HCT116 (cell line): ENCODE measurements at places on chromosomes 4 and X. TPM values are rescaled to one million over a fixed set of nuclear protein-coding genes. Genes with fewer than 3 reads are reported as not detected.

DNA sequence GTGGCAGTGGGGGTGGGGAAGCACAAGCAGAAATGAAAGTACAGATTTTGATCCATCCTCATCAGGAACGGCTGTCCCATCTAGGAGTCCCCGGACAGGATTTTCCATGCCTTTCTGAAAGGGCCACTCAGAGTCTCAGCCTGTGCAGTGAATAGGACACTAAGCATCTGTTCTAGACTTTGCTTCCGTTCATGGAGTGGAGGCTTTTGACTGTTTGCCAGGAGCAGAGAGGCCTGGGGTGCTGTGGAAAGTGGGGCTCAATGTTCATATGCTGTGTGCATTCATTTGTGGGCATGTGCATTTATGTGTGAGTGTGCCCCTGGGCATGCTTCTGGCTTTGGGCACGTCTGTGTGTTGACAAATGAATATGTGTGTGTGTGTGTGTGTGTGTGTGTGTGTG, 25.6 kb upstream of the MAMLD1 start:
- H3K27ac ChIP-seq = no peak overlapping the region
- DNase-seq = no peak
- no peaks in the 10 kb centered on the region for H3K36me3 ChIP-seq
- no peaks in the 10 kb centered on the region for H3K27me3 ChIP-seq
- H3K4me3 ChIP-seq = no peak overlapping the region
- no peaks in the 10 kb centered on the region for H3K4me1 ChIP-seq

- H3K36me3 ChIP-seq = no peaks in the 10 kb centered on the region
- no peaks in the 10 kb centered on the region for H3K4me1 ChIP-seq
- DNase-seq = no peak
- H3K27me3 ChIP-seq = peaks cover 23% of the 10 kb centered on the region; the same call in 1 of the 2 replicates
- no peak overlapping the region for H3K4me3 ChIP-seq
- H3K27ac ChIP-seq = no peak overlapping the region
Observed at GRCh38 chr4:27288496-27288895, 427.9 kb downstream of the STIM2 start.

GRCh38 chr4:19158107-19158809, 1093.4 kb upstream of the SLIT2 start:
- no peaks in the 10 kb centered on the region for H3K36me3 ChIP-seq
- no peaks in the 10 kb centered on the region for H3K4me1 ChIP-seq
- no peak overlapping the region for H3K4me3 ChIP-seq

DNA sequence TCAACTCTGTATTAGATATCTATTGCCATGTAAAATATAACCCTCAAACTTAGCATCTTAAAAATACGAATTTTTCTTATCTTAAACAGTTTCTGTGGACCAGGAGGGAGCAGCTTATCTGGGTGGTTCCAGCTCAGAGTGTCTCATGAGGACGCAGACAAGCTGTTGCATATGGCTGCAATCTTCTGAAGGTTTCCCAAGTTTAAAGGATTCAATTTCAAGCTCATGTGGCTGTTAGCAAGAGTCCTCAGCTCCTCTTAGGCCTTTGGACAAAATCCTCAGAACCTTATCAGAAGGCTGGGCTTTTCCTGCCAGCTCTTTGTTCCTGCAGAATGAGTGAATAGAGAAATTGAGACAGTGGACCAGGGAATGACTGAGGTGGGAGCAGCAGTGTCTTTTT, 2.8 kb upstream of the CTSO start:
- no peak overlapping the region for H3K4me3 ChIP-seq
- H3K27me3 ChIP-seq = no peaks in the 10 kb centered on the region
- H3K36me3 ChIP-seq = no peaks in the 10 kb centered on the region
- no peaks in the 10 kb centered on the region for H3K4me1 ChIP-seq

DNA sequence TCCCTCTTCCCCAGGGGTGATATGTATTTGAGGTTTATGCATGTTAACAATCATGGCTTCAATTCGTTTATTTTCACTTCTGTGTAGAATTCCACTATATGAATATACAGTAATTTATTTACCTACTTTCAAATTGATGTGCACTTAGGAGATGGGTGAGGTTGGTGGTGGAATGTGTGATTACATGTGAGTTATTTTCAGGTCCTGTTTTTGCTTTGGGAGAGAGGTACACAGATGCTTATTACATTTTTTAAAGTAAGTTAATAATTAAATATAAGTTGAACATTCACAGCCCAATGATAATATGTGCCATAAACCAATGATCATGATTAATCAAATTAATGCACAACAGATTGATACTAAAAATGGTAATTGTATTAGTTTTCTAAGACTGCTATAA, 79.5 kb downstream of the SPRY1 start:
- no peak overlapping the region for H3K27ac ChIP-seq
- H3K4me1 ChIP-seq = peaks cover 28% of the 10 kb centered on the region
- H3K4me3 ChIP-seq = no peak overlapping the region
- DNase-seq = no peak
- no peaks in the 10 kb centered on the region for H3K36me3 ChIP-seq

Gene NEIL3
- total RNA-seq = 18.1 TPM

Gene LPAR4
- not detected for total RNA-seq

Gene CPEB2
- total RNA-seq = 1.3 TPM

Gene ADH7
- not detected for total RNA-seq

DNA sequence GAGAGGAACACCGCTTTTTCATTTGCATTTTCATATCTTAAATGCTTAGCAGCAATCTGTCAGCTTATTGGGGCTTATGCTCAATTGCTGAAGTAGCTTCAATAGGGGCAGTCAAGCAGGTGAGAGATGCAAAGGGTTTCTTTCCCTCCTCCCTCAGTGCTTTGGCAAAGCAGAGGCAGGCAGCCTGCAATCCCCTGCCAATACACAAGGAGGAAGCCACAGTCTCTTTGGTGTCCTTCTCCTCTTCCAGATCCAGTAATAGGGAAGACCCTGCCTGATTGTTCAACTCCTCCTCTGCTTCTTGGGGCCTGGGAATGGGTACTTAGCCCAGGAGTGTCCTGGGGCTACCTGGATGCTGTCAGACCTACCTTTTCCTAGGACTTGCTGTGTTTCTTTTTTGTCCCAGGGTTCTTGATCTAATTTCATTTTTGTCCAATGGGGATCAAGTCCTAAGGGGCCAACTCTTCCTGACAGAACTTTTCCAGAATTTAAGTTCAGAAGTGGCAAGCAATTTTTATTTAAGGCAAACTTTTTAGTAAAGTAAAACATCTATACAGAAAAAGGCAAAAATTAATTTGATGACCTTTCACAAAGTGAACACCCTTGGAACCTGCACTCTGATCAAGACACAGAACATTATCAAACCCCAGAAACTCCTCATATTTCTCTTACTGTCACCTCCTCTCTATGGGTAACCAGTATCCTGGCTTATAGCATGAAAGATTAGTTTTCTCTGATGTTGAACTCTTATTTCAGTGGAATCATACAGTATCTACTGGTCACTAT, 260.3 kb downstream of the PPP3CA start:
- H3K4me3 ChIP-seq = no peak overlapping the region
- no peaks in the 10 kb centered on the region for H3K36me3 ChIP-seq
- peaks cover 18% of the 10 kb centered on the region; the same call in 1 of the 2 replicates for H3K4me1 ChIP-seq
- no peak for DNase-seq
- no peaks in the 10 kb centered on the region for H3K27me3 ChIP-seq

Gene GRIA3
- total RNA-seq = not detected

DNA sequence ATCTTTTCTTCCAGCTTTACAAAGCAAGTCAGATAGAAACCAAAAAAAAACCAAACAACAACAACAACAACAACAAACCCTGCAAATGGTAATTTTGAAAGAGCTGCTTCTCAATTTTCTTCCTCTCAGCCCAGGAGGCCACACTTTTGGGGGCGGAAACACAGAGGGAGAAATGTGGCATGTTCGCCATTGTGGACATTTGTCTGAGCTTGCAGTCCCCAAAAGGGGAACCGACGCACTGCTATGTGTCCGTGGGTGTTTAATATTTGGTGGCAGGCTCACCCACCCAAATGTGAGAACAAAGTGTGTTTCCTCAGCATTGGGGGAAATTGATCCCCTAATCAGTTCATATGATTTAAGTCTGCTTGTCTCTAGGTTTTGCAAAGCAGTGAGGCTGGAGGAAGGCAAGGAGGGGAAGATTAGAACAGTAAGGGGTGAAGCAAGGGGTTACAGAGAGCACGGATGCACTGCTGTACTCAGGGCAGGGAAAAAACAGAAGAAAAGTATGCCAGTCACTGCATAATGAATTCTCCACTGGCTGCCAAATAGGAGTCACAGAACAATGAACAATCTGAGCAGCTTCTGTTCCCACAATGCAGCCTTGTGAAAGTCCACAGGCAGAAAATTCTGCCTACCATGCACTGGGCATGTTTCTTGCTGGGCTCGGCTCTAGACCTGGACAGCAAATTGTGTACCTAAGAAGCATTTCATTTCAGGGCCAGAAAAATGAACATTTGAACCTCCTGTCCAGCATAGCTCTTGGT, 74.7 kb upstream of the GPM6B start:
- no peak for DNase-seq
- H3K4me1 ChIP-seq = no peaks in the 10 kb centered on the region
- no peaks in the 10 kb centered on the region for H3K27me3 ChIP-seq

GRCh38 chr4:59247032-59247431, 1953.1 kb upstream of the ADGRL3 start:
- no peaks in the 10 kb centered on the region for H3K4me1 ChIP-seq
- no peak for DNase-seq
- H3K36me3 ChIP-seq = no peaks in the 10 kb centered on the region
- no peaks in the 10 kb centered on the region for H3K27me3 ChIP-seq
- no peak overlapping the region for H3K27ac ChIP-seq

- no peaks in the 10 kb centered on the region for H3K4me1 ChIP-seq
- no peaks in the 10 kb centered on the region for H3K27me3 ChIP-seq
- H3K4me3 ChIP-seq = no peak overlapping the region
Observed at GRCh38 chrX:14832151-14832550, 40.7 kb downstream of the FANCB start.

GRCh38 chr4:21744046-21744445, 204.5 kb downstream of the KCNIP4 start:
- H3K4me1 ChIP-seq = no peaks in the 10 kb centered on the region
- no peaks in the 10 kb centered on the region for H3K27me3 ChIP-seq
- no peaks in the 10 kb centered on the region for H3K36me3 ChIP-seq
- no peak overlapping the region for H3K4me3 ChIP-seq

Gene RXFP1
- not detected for total RNA-seq

DNA sequence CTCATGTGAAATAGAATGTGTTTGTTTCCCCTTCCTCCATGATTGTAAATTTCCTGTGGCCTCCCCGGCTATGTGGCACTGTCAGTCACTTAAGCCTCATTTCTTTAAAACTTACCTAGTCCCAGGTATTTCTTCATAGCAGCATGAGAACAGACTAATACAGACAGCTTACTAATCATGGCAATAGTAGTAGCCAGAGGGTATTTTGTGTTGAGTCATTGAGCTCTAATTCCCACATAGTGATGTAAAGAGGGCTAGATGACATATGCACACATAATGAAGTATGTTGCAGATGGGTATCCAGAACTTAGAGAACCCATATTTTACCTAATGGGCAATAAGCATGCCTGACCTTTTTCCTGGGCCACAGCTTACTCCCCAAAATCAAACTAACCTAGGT, 1197.2 kb downstream of the PCDH7 start:
- H3K4me1 ChIP-seq = no peaks in the 10 kb centered on the region
- H3K27ac ChIP-seq = no peak overlapping the region
- no peaks in the 10 kb centered on the region for H3K36me3 ChIP-seq
- no peak for DNase-seq
- no peaks in the 10 kb centered on the region for H3K27me3 ChIP-seq

DNA sequence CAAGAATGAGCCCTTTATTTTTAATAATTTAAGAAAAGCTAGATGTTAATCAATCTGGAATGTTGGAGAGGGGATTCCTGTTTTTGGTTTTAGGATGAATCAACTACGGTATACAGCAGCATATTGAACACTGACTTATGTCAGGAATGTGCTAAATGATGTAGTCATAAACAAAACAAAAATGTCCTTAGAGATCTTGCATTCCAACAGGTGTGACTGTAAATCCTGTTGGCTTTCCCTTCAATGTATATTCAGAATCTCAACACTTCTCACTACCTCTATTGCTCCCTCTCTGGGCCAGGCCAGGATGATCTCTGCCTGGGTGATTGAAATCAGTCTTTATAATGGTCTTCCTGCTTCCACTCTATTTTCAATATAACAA, 37.8 kb upstream of the BDH2 start:
- no peak for DNase-seq
- no peaks in the 10 kb centered on the region for H3K27me3 ChIP-seq
- no peak overlapping the region for H3K27ac ChIP-seq
- peaks cover 11% of the 10 kb centered on the region; the same call in 1 of the 2 replicates for H3K36me3 ChIP-seq
- H3K4me3 ChIP-seq = no peak overlapping the region

DNA sequence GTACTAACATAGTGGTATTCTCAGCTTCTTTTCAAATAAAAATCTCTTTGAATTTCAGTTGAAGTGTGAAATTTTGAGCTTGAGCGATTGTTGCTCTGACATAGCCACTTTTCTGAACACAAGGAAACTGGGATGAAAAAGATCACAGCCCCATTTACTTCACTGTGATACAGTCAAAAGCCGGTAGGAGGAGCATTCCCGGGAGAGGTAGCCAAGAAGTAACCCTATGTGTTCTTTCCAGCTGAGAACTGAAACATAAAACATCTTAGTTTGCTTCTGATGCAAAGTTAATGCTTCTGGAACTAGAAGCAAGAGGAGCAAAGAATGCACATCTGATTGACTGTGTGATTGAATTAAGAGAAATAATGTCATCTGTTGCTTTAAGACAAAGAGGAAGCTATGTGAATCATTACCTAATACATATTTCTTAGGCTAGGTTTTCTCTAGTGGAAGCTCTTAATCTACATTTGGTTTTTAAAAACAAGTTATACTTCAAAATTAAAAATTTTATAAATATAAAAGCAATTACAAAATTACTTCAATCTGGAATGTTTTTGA, 88.3 kb upstream of the UNC5C start:
- no peak overlapping the region for H3K27ac ChIP-seq
- no peaks in the 10 kb centered on the region for H3K4me1 ChIP-seq
- no peaks in the 10 kb centered on the region for H3K36me3 ChIP-seq
- no peak overlapping the region for H3K4me3 ChIP-seq
- DNase-seq = no peak

Gene TRIM60
- not detected for total RNA-seq

Gene F11
- total RNA-seq = not detected

GRCh38 chr4:138259824-138260223, 17.7 kb upstream of the SLC7A11 start:
- peak; percentile 21 for DNase-seq
- H3K4me3 ChIP-seq = no peak overlapping the region
- H3K4me1 ChIP-seq = no peaks in the 10 kb centered on the region

Gene PPARGC1A
- total RNA-seq = not detected

- no peak overlapping the region for H3K4me3 ChIP-seq
- H3K27ac ChIP-seq = no peak overlapping the region
- no peaks in the 10 kb centered on the region for H3K36me3 ChIP-seq
- peaks cover 21% of the 10 kb centered on the region for H3K4me1 ChIP-seq
- H3K27me3 ChIP-seq = no peaks in the 10 kb centered on the region
Observed at GRCh38 chr4:55186123-55186522, 60.7 kb upstream of the KDR start.

- no peaks in the 10 kb centered on the region for H3K27me3 ChIP-seq
- H3K36me3 ChIP-seq = peaks cover 24% of the 10 kb centered on the region
- DNase-seq = no peak
- peak overlapping the region; percentile 98 for H3K4me3 ChIP-seq
- H3K27ac ChIP-seq = peak overlapping the region; percentile 93
Observed at GRCh38 chr4:82430964-82431745, 765 bp downstream of the ENOPH1 start.

GRCh38 chr4:24836661-24837242, 41.4 kb downstream of the SOD3 start:
- no peak for DNase-seq
- H3K36me3 ChIP-seq = no peaks in the 10 kb centered on the region

GRCh38 chr4:26375551-26375950, 54.7 kb downstream of the RBPJ start:
- H3K4me3 ChIP-seq = no peak overlapping the region
- H3K36me3 ChIP-seq = no peaks in the 10 kb centered on the region
- H3K27me3 ChIP-seq = no peaks in the 10 kb centered on the region
- no peak overlapping the region for H3K27ac ChIP-seq
- H3K4me1 ChIP-seq = peaks cover 3% of the 10 kb centered on the region; the same call in 1 of the 2 replicates

Gene HTN1
- not detected for total RNA-seq
